ENCODE measurements at places on chromosomes 3 and 15. TPM values are rescaled to one million over a fixed set of nuclear protein-coding genes. Genes with fewer than 3 reads are reported as not detected.
A peak's percentile ranks its signal among the peaks of the same experiment; 100 is the strongest.

DNA sequence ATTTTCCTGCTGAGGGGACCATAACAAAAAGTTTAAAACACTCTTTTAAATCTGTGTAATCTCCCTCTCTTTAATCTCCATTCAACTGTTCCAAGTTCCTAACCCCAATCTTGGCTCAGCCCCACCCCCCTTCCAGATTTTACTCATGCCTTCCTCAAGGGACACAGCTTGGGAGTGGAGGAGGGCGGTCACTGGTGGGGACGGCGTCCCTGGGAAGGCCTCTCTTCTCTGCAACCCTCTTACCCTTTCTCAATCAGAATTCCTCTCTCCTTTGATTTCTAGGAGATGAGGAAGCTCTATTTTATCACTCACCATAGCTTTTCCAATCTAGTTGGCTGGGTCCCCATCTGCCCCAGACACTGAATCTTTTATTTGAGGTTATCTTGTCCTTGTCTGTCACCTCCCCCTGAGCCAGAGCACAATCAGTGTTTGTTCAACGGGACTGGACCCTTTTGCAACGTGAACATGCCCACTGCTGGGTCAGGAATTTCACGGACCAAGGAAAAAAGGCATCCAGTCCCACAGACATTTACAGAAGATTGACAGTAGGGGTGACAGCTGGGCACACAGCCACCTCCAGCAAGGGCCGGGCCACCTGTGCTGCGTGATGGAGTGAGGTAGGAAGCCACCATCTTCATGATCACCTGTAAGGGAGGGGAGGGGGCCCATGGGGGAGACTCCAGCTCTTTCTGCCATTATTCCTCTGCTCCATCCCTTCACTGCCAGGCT lies 84.0 kb upstream of the HERC1 start:
- no peaks in the 10 kb centered on the region for H3K36me3 ChIP-seq
- H3K4me3 ChIP-seq, result no peak overlapping the region
- H3K4me1 ChIP-seq, result no peaks in the 10 kb centered on the region

DNA sequence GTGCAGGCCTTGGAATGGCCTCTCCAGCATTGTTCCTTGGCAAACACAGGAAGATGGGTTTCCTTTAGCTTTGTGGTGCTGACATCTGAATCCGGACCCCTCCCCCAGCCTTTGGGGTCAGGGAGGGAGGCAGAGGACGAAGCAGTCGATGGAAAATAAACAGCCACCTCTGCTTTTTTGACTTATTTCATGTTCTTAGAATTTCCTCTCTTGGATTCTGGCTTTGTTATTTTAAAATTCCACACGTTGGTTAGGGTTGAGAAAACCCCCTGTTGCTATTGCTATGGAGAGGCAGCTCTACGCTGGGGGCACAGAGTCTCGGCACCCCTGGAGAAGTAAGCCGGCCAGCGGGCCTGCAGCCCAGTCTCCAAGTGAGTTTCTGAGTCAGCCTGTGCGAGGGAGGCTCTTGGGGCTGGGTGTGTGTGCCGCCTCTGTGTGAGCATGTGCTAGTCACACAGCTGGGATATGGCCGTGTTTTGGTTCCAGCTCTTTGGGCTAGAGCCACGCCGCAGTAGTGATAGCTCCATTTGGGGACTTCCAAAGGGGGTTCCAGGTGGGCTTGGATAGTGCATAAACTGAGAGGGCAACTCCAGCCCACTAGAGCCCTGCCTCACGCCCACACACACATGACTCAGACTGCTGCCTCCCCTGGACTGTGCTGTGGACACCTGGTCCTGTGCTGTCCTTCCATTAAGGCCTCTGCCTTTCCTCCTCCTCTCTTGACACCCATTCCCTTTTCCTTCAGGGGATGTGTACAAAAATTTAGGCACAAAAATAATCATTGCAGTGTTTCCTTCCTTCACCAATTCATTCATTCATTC lies 58.8 kb downstream of the AMOTL2 start:
- H3K27ac ChIP-seq, result peak overlapping the region; percentile 36
- H3K36me3 ChIP-seq, result no peaks in the 10 kb centered on the region
- DNase-seq, result peak; percentile 42
- H3K4me3 ChIP-seq, result no peak overlapping the region
- H3K27me3 ChIP-seq, result no peaks in the 10 kb centered on the region
- H3K4me1 ChIP-seq, result peaks cover 5% of the 10 kb centered on the region

GRCh38 chr3:30659270-30660130 lies 53.1 kb downstream of the TGFBR2 start:
- H3K4me3 ChIP-seq, result no peak overlapping the region
- H3K27me3 ChIP-seq, result no peaks in the 10 kb centered on the region
- DNase-seq, result no peak
- H3K27ac ChIP-seq, result peak overlapping the region; percentile 69
- H3K4me1 ChIP-seq, result no peaks in the 10 kb centered on the region
- no peaks in the 10 kb centered on the region for H3K36me3 ChIP-seq

DNA sequence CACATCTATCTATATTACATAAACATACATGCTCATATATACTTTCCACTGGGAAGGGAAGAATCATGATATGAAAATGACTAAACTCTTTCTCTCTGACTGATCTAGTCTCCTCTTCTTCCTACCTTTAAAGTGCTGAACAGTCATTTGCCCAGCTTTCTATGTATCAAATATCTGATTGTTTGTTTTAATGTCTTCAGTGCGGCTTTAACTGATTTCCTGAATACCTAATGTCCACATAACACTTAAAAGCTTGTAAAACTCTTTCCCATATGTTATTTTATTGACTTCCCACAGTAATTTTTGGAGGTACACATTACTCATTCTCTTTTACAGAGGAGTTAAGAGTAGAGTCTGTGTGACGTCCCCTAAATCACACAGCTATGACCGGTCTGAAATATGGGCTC lies 28.2 kb downstream of the CPOX start:
- DNase-seq, result no peak
- no peaks in the 10 kb centered on the region for H3K27me3 ChIP-seq
- H3K27ac ChIP-seq, result no peak overlapping the region
- no peak overlapping the region for H3K4me3 ChIP-seq
- H3K36me3 ChIP-seq, result no peaks in the 10 kb centered on the region

DNA sequence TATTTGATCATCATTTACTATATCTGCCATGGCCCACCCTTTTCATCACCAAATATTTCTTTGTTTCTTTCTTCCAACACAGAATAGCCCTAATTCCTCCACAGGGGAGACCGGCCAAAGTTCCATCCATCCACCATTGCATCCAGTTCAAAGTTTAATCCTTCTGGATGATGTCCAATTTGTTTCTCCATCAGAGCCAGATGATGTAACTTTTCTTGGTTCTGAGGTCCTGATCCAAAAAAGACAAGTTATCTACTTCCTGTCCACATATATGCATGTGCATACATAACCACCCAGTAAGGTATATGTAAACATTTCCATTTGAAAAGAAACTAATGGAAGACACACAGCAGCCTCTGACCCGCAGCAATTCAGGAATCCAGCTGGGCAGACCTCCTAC lies 237.3 kb downstream of the SHOX2 start:
- H3K36me3 ChIP-seq, result no peaks in the 10 kb centered on the region
- DNase-seq, result no peak
- no peak overlapping the region for H3K4me3 ChIP-seq
- no peak overlapping the region for H3K27ac ChIP-seq
- no peaks in the 10 kb centered on the region for H3K27me3 ChIP-seq
- no peaks in the 10 kb centered on the region for H3K4me1 ChIP-seq

GRCh38 chr3:129793942-129794310 lies 99.6 kb downstream of the TMCC1 start:
- H3K27me3 ChIP-seq, result no peaks in the 10 kb centered on the region
- DNase-seq, result no peak
- peaks cover 9% of the 10 kb centered on the region for H3K4me1 ChIP-seq
- H3K27ac ChIP-seq, result no peak overlapping the region

GRCh38 chr3:146558781-146559180 lies 14.4 kb upstream of the PLSCR1 start:
- H3K27ac ChIP-seq, result no peak overlapping the region
- no peaks in the 10 kb centered on the region for H3K36me3 ChIP-seq
- H3K27me3 ChIP-seq, result no peaks in the 10 kb centered on the region
- H3K4me3 ChIP-seq, result no peak overlapping the region

DNA sequence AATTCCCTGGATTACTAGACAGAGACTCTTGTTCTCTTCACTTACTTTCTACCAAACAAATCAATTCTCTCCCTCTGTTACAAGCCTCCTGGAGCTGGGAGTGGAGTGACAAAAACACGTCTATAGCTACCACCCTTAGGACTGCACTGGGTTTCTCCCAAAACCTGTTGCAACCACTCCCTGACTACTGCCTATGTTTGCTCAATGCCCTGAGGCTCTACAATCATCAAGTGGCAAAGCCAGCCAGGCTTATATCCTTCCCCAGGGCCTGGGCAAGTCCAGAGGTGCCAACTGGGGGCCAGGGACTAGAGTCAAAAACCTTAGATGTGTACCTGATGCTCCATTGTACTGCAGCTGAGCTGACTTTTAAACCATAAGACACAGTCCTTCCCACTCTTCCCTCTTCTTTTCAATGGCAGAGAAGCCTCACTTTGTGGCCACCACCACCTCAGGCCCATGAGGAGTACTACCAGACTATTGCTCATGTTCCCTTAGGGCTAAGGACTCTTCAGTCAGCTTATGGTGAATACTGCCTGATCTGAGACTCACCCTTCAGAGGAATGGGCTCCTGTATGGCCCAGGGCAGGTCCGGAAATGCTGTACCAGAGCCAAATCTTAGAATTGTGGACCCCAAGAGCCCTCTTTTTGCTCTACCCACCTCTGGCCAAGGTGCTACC lies 125.4 kb upstream of the PLCL2 start:
- no peaks in the 10 kb centered on the region for H3K36me3 ChIP-seq
- DNase-seq, result no peak
- H3K27ac ChIP-seq, result no peak overlapping the region

GRCh38 chr3:74546426-74546825 lies 68.0 kb downstream of the CNTN3 start:
- no peaks in the 10 kb centered on the region for H3K36me3 ChIP-seq
- no peak for DNase-seq
- no peak overlapping the region for H3K27ac ChIP-seq
- no peak overlapping the region for H3K4me3 ChIP-seq
- no peaks in the 10 kb centered on the region for H3K27me3 ChIP-seq

- no peak for DNase-seq
- H3K4me3 ChIP-seq, result no peak overlapping the region
- no peaks in the 10 kb centered on the region for H3K36me3 ChIP-seq
These were observed 45.0 kb downstream of the ZNF860 start for GRCh38 chr3:32026593-32026992.

DNA sequence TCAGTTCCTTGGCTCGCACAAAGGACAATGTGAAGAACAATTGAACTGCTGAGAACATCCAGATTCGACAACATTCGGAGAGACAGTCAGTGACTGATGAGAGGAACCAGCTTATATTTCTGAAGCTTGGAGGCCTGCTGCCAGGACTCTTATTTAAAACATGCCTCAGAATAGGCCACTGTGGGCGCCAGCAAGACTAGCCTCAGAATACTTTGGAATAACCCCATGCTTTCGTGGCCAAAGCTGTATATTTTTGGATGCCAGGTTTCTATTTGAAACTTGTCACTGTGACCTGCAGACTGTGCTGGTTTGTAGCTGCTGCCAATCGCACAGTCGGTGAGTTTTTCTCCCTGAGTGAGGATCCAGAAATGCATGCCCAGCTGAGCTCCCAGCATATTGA lies 129.9 kb upstream of the UBE3A start:
- DNase-seq, result no peak
- H3K27ac ChIP-seq, result no peak overlapping the region
- H3K4me1 ChIP-seq, result no peaks in the 10 kb centered on the region

DNA sequence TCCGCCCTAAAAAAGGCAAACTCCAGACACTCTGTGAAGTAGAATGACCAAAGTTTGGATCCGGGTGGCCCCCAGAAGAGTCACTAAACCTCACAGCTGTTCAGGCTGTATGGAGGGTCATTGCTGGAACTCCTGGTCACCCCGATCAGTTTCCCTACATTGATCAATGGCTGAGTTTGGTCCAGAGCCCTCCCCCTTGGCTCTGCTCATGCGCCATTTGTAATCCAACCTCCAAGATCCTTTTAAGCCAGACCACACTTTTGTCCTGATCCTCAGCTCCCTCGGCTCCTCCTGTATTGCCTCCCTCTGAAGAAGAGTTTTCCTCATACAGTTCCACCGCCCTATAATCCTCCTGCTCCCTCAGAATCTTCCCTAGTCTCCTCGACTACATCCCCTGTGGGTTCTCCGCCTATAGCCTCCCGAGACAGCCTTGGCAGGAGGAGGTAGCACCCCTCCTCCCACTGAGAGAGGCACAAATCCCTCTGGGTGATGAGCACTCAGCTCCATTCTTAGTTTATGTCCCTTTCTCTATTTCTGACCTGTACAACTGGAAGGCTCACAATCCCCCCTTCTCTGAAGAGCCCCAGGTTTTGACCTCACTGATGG lies 42.2 kb downstream of the ZBTB11 start:
- no peaks in the 10 kb centered on the region for H3K27me3 ChIP-seq
- no peaks in the 10 kb centered on the region for H3K4me1 ChIP-seq
- DNase-seq, result no peak
- H3K27ac ChIP-seq, result no peak overlapping the region

- no peak overlapping the region for H3K4me3 ChIP-seq
- DNase-seq, result no peak
- H3K4me1 ChIP-seq, result no peaks in the 10 kb centered on the region
- no peaks in the 10 kb centered on the region for H3K27me3 ChIP-seq
- H3K36me3 ChIP-seq, result no peaks in the 10 kb centered on the region
- no peak overlapping the region for H3K27ac ChIP-seq
These were observed 99.6 kb upstream of the ETV5 start for GRCh38 chr3:186208296-186208989.

GRCh38 chr3:27584874-27585273 lies 100.7 kb upstream of the SLC4A7 start:
- H3K36me3 ChIP-seq, result no peaks in the 10 kb centered on the region
- no peaks in the 10 kb centered on the region for H3K27me3 ChIP-seq
- H3K27ac ChIP-seq, result no peak overlapping the region

DNA sequence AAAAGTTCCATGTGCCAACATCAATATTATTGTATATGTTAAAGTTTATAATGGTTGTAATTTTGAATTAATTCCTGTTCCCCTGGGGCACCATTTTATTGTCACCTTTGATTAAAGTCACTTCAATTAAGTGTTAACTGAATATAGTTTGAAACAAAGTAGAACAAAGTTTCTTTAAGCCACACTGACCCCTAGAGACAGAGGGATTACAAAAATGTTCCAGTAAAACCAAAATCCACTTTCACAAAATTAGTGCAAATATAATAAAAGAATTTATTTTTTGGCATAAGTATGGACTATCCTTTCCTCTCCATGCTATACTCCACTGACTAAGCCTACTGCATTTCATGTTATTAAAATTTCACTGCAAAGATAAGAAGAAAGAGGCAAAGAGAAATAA lies 123.9 kb downstream of the ZMAT3 start:
- H3K27me3 ChIP-seq, result no peaks in the 10 kb centered on the region
- no peak overlapping the region for H3K27ac ChIP-seq
- DNase-seq, result no peak
- no peaks in the 10 kb centered on the region for H3K36me3 ChIP-seq
- H3K4me1 ChIP-seq, result no peaks in the 10 kb centered on the region

ACKR2 gene
- total RNA-seq, result 6.5 TPM

RAD51 gene
- 30.5 TPM for total RNA-seq

FRMD5 gene
- total RNA-seq, result 2.9 TPM

CAMK2N2 gene
- 0.19 TPM for total RNA-seq

TM4SF1 gene
- total RNA-seq, result 48.7 TPM

LRRK1 gene
- 29.6 TPM for total RNA-seq

SCAPER gene
- 15.2 TPM for total RNA-seq

LAMB2 gene
- 83.5 TPM for total RNA-seq
